Naive thymus-derived CD4-positive, alpha-beta T cell (primary cell): ENCODE measurements at places on chromosomes 1 and 21. TPM values are rescaled to one million over a fixed set of nuclear protein-coding genes. Genes with fewer than 3 reads are reported as not detected.
A peak's percentile ranks its signal among the peaks of the same experiment; 100 is the strongest.

DNA sequence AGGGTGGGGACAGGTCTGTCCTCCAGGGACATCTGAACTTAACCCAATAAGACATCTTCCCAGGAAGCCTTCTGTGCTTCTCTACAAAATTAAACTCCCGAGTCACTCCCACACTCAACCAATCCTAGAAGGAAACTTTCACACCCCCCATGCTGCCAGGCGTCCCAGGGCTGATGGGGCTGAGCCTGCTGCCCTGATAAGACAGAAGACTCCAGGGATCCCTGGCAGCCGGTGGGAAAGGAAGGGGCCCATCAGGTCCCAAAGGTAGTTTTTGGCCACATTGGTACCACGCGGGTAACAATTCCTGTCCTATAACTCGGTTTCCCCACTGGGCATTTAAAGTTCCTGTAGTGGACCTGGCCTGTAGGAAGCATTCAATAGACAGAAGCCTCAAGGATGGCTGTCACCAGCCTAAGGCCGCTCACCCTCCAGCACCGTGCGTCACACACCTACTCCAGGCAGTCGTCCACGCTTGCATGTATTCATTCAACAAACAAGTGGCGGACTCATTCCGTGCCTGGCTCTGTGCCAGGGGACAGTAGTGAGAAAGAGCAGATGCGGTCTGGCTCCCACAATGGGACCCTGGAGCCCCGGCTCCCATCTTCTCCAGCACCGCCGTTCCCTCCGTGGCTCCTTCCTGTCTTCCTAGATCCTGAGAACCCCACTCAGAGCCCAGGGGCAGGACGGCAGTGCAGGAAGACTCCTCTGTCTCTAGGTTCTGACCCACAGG is 465.2 kb downstream of the NPHP4 start:
- no peaks in the 10 kb centered on the region for H3K4me1 ChIP-seq
- no peak overlapping the region for H3K27ac ChIP-seq
- no peak for DNase-seq

GRCh38 chr1:239511875-239512274 is 125.5 kb downstream of the CHRM3 start:
- H3K36me3 ChIP-seq, result no peaks in the 10 kb centered on the region
- DNase-seq, result no peak
- H3K27ac ChIP-seq, result no peak overlapping the region
- H3K4me3 ChIP-seq, result no peak overlapping the region
- H3K27me3 ChIP-seq, result no peaks in the 10 kb centered on the region
- no peaks in the 10 kb centered on the region for H3K4me1 ChIP-seq

DNA sequence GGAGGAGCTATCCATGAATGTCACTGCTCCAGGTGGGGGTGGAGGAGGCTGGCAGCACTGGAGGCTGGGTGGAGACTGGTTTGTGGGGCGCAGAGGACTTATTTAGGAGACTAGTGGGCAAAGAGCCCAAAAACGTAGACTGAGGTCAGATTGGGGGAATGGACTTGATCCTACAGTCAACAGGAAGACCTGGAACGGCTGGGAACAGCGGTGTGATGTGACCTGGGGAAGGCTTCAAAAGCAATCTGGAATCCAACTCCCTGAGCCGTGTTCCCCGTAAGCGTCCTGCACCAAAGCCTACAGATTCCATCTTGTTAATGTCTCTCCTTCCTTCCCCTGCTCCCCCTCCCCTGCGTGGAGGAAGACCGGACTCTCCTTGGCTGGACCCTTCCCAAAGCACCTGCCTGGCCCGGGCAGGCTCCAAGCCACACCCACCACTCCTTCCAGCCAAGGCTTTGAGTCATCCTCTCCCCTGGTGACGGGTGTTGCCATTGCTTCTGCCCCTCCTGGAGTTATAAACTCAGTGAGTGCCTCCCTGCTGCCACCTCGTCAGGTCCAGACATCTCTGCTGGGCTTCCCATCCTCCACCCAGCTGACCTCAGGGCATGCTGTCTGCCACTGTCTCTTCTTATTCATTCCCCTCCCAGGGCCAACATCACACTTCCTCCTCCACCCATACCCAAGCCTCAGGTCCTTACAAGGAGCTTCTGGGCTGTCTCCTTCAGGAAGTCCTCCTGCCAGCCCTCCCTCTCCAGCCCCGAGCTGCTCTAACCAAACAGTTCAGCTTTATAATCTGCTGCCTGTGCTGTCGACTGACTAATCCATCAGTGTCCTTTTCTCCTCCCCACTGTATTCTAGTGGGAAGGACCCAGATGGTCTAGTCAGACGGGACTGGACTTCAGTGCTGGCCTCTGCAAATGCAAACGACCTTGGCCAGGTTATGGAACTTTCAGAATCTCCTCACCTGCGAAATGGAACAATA is 1.6 kb upstream of the CLSTN1 start:
- peaks cover 32% of the 10 kb centered on the region for H3K4me1 ChIP-seq
- no peaks in the 10 kb centered on the region for H3K36me3 ChIP-seq
- no peaks in the 10 kb centered on the region for H3K27me3 ChIP-seq
- DNase-seq, result peak; percentile 37
- H3K27ac ChIP-seq, result peak overlapping the region; percentile 31

- H3K4me1 ChIP-seq, result no peaks in the 10 kb centered on the region
- H3K27me3 ChIP-seq, result no peaks in the 10 kb centered on the region
- DNase-seq, result no peak
- no peak overlapping the region for H3K4me3 ChIP-seq
- H3K36me3 ChIP-seq, result no peaks in the 10 kb centered on the region
Measured at GRCh38 chr1:22315315-22316078, 136.2 kb upstream of the ZBTB40 start.

The PLA2G2D gene
- not detected for polyA plus RNA-seq

GRCh38 chr1:204190212-204191211 is 5.8 kb downstream of the KISS1 start:
- no peak overlapping the region for H3K4me3 ChIP-seq
- no peaks in the 10 kb centered on the region for H3K36me3 ChIP-seq
- no peak for DNase-seq
- H3K4me1 ChIP-seq, result no peaks in the 10 kb centered on the region
- H3K27me3 ChIP-seq, result peaks cover 3% of the 10 kb centered on the region
- H3K27ac ChIP-seq, result no peak overlapping the region

The POGK gene
- 19.6 TPM for polyA plus RNA-seq
